ENCODE measurements at places on chromosomes 3 and 15. TPM values are rescaled to one million over a fixed set of nuclear protein-coding genes. Genes with fewer than 3 reads are reported as not detected.

DNA sequence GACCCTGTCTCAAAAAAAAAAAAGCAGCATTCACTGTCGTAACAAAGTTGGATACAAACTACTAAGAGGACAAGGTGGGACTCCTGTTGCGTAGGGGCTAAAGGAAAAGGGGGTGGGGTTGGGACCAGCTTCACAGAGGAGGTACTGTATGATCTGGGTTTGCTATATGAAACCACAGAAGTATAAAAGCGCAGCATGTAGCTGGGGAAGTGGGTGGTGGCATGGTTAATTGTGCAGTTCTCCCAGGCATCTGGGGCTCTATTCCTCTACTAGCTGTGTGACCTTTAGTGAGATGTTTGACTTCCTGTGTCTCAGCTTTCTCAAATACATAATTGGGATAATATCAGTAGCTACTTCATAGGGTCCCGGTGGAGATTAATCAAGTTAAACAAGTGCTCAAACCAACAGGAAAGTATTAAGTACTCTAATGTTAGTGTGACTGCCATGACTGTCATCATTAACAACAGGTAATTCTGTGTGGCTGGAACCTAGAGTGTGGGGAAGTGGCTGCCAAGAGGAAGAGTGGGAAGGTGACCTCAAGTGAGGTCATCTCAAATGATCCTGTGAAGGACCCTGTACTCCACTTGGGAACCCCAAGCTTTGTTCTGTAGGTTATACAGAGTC lies 11.5 kb downstream of the PARP16 start:
- DNase-seq, result no peak

DNA sequence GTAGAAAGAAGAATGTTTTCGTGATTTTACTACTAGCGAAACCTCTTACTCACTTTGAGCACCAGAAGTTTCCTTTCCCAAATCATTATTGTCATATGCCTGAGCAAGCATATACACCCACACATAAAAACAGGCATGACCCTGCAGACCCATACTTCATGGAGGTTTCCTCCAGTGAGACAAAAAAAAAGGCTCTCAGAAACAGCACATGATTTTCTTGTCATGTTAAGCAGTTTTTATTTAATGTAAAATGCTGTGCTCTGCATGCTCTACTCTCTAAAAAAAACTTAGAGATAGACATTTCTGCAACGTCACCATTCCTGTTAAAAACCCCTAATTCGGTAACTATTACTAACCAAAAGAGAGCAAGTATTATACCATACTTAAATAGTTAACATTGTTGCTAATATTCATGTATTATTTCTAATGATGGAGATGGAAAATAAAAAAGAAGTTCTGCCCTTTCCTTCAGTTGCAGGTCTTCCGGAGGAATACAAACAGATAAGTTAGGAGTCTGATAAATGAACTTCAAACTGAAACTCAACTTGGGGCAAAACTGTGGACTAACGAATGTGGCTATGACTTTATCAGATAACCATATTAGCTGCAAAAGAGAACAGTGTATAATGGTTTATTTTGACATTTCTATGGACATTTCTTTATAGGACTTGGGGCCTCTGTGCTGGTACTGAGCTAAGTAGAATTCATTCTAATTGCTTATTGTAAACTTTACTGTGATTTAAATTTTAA lies 15.9 kb downstream of the CD200R1 start:
- no peak for DNase-seq

DNA sequence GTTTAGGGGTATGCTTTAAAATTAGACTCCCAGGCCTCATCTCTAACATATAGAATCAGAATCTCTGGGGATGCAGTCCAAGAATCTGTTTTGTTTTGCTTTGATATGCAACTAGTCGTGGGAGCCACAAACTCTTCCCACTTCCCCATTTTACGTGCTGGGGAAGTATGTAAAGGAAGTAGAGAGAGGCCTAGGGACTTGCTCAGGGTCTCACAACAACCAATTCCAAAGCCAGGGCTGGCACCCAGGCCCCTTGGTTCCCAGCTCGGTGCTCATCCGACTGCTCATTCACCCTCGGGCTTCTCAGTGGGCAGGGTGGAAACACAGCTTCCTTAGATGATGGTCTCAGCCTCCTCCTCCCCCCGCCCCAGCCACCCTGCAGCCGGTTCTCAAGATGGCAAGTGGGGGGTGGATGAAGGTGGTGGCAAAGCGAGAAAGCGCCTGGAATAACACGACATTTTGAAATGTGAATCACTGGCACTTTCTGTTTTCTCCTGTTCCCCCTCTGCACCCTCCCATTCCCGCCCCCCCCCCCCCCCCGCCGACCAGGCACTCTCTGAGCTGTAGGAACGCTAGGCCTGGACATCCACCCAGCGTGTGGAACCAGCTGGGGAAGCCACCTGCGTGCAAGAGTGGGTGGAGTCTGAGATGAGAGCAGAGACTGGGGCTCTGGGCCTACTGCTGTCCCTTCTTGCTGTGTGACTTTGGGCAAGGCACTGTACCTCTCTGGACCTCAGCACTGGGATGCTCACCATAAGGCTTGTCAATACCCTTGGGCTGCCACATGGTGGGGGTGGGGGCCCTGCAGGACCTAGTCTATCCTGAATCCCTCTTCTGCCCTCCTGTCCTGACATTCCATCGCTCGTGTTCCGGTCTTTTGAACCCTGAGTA lies 214.5 kb downstream of the RPLP1 start:
- DNase-seq, result no peak

- no peak for DNase-seq
These were observed 73.8 kb downstream of the RPLP1 start for GRCh38 chr15:69526081-69527061.

- DNase-seq, result no peak
These were observed 159.0 kb downstream of the FRMD5 start for GRCh38 chr15:44035781-44036699.

DNA sequence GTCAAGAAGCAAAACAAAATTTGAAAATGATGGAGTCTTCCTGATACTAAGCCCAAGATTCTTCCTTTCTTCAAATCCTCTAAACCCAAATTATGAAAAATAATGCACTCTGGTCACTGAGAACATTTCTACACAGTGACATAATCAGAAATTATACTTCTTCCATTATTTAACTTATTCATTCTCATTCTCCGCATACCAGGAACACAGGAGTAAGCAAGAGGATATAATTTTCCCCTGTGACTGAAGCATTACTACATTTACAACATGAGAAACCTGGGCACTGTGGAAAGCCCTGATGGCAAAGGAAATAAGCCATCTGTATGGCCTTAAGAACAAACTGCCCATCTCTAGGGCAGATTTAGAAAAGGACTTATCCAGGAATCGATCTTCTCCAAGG lies 47.0 kb downstream of the EXD1 start:
- no peak for DNase-seq

DNA sequence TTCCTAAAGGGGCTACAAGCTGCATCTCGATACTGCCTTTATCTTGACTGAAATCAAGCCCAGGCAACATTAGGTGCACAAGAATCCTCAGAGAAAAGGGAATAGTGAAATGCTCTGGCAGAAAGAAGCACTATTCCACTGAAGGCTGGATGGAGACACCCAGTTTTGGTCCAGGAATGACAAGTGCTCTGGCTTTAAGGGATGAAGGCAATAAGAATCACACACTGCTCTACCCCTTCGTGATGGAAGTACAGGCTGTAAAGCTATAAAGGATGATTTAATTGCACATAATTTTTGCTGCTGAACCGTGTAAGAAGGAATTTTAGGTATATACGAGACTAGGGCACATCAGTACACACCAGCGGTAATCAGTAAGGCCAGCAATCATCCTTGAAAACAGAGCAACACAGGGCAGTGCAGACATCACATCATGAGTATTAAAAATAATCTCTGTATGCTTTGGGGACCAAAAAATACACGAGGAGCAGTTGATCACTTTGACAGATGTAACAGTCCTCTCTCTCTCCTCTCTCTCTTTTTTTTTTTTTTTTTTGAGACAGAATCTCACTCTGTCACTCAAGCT lies 414.6 kb upstream of the TBL1XR1 start:
- no peak for DNase-seq

DNA sequence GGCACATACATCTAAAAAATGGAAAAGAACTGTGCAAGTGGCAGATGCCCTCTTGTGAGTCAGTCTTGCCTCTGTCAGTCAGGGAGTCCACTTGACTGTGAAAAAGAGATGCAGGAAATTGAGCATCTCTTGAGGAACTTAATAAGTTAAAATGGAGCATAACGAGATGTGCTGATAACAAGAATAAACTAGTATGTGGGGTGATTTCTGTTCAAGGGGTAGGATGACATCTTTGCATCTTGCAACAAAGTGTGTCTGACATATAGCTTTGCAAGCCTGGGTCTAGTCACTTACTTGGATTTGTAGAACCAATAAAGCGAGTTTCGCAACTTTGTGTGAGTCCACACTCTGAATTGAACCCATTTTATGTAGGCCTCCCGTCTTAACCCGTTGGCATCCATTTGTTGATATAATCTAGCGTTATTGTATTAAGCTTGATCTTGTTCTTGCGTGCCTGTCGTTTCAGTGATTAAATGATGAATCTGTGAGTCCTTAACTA lies 2.2 kb downstream of the USP3 start:
- DNase-seq, result no peak

DNAH1 gene
- total RNA-seq, result 3.5 TPM

CPNE9 gene
- not detected for total RNA-seq

POLR2H gene
- total RNA-seq, result 45.9 TPM

HCLS1 gene
- 11.6 TPM for total RNA-seq

TRPM1 gene
- total RNA-seq, result not detected

AMT gene
- total RNA-seq, result 6.7 TPM

C2CD4A gene
- total RNA-seq, result 0.11 TPM

PRC1 gene
- total RNA-seq, result 75.8 TPM

Measured in urinary bladder (tissue), 4 donors.